ENCODE measurements at places on chromosomes 7 and 10.

DNA sequence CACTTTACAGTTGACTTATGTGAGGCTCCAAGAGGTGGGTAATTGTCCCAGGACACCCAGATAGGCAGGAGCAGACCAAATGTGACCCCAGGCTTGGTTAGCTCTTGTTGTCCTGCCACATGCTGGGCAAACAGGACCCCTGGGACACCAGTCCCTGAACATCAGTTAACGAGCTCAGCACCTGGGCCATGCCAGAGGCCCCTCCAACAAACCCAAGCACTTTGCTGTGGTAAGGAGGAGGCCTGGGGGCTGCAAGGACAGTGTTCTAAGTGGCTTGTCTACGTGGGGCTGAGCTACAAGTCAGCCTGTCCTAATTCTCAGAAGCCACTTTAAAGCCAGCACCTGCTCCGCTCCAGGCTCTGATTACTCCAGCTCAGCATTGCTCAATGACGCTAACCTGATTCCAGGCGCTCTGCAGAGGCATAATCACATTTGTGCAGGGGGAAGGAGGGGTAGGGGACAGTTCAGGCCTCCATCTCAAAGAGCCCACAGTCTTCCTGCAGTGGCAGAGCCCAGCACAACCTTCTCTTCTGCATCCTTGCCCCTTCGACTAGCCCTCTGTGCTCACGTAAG, 57.2 kb downstream of the DDC start:
- DNase-seq = no peak

DNA sequence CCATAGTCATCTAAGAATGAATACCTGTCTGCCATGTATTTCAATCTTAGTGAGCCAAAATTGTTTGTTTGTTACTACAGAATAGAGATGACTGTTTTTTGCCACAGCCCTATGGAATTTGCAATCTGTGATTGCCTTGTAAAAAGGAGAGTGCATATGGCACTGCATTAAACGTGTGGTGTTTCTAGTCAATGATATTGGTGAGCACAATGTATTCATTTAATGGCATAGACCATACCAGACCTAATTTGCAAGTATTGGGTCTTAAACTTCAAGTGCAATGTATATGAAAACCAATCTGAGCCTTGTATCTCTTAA, 11.3 kb downstream of the INSIG1 start:
- DNase-seq = no peak

GRCh38 chr10:73781548-73781878, 335 bp upstream of the CHCHD1 start:
- DNase-seq = no peak

GRCh38 chr10:87865241-87865881, 1.9 kb downstream of the PTEN start:
- no peak for DNase-seq

DNA sequence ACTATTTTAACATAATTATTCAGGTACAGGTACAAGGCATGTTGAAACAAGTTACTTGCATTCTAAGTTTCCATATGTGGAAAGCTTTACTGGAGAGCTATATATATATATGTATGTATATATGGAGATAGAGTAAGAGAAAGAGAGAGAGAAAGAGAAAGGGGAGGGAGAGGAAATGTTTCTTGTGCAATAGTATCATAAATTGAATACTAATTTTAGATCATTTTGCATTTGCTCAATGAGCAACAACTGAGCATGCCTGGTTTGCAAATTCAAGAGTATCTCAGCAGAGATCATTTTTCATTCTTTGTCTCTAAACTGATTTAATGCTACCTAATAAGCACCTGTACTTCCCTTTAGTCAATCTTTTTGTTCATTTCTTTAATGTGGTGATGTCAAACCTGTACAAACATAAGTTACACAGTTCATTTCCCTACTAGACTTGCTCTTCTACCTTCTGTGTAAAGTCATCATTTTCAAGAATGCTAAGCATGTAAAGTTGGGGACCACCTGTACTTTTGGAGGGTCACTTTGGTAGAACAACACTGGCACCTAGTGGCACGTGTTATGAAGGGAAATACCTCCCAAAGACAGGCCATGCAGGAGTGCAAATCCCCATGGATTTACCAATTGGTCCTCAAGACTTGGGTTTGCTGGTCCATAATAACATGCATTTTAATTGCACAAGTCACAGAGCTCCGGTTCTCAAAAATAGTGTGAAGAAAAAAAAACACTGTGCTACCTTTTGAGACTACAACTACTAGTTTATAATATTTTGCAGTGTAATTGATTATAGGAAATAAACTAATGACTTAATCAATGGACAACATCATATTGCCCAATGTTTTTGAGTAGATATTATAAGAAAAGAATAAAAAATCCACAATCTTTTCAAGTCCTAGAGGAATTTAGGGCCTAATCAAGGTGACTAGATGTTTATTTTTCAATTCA, 431.2 kb upstream of the IGFBP3 start:
- DNase-seq = peak; percentile 83

DNA sequence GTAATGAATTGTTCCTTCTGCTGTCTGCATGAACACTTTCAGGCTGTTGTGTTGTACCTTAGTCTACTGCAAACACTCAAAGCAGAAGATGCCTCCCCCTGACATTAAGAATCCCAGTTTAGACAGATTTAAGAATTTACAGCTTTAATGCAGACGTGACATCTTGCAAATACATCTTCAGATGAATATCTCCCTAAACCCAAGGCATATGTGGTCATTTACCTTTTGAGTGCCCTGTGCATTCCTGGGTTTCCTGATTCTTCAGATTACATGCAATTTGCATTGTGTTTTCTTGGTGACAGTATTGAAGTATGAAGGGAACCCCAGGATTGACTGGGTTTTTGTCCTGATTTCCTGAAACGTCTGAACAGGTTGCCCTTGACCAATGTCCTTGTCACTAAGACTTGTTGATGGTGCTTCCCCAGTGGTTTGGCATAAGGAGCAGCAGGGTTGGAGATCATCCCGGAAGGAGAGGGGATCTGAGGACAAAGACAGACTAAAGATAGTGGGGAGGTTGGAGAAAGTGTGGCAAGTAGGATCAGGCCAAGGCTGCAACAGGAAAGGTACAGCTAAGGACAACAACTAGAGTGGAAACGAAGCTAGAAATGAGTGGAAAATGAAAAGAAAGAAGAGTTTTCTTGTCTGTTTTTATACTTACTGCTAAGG, 123.8 kb upstream of the RHOBTB1 start:
- no peak for DNase-seq

GRCh38 chr7:117127585-117128168, 174.4 kb downstream of the ST7 start:
- no peak for DNase-seq

DNA sequence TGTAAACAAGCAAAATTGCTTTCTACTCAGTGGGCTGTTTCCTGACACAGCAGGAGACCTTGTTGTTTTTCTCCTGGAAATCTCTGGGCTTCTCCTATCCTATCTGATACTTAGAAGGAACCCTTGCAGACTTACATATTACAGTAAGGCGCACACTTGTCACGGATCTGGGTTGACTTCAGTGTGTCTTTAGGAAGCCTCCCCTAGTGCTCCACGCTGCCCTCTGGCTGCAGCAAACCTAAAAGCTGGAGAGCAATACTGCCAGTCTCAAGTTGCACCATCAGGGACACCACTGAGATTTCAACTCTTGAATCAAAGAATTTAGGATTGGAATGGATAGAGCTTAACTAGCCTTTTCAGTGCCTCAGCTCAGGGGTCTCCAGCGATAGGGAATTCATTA, 495.3 kb downstream of the LRMDA start:
- DNase-seq = no peak

- no peak for DNase-seq
Measured at GRCh38 chr7:139526578-139527544, 3.4 kb downstream of the CLEC2L start.

GRCh38 chr10:316390-316789, 181.1 kb downstream of the ZMYND11 start:
- no peak for DNase-seq

DNA sequence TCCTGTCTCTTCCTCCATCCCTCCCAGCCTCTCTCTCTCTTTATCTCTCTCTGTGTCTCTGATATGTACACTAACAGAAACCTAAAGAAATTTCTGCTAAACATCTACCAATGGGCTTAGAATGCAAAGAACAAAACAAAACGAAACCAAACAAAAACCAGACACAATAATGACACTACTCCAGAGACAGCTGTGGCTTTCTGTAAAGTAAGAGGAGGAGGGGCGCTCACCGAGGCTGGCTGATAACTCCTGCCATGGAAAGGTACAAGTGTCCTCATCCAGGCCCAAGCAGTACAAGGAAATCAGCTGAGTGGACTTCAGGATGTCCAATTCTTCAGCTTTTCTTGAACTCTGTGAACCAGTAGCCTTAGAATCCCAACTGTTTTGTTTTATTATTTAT, 70.4 kb upstream of the FZD8 start:
- no peak for DNase-seq

- DNase-seq = no peak
Measured at GRCh38 chr7:98282703-98283102, 1.2 kb downstream of the BRI3 start.

DNA sequence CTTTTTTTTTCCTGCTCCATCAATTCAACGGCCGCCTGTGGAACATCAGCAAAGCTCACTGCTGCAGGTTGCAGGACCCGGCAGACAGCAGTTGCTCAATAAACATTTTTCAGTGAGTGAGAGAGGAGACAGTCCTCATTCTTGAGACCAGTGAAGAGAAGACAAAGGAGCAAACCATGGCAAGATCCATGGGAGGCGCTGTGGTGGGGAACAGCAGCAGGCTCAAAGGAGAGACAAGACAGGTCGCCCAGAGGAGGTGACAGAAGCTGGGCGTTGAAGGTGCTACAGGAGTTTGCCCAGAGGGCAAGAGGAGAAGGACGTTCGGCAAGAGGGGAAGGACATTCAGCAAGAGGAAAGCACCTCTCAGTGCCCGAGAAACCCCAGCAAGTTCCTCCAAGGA, 74.5 kb upstream of the FGFR2 start:
- DNase-seq = no peak

DNA sequence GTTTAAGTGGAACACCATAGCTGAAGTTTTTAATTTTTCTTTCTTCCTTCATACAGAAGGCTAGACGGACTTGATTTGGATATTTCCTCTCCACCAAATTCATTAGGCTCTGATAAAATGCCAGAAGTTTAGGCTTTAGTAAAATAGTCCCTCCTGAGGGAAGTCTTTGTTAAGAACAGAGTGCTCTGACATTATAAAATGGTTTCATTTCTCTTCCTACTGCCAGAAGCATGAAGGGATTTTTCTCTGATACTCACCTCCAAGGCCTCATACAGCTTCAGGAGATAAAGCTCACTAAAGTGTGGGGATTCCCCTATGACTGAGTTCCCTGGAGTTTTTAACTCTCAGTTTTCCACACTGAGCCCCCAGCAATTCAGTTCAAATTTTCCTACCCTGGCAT, 1489.6 kb downstream of the REEP3 start:
- no peak for DNase-seq

DNA sequence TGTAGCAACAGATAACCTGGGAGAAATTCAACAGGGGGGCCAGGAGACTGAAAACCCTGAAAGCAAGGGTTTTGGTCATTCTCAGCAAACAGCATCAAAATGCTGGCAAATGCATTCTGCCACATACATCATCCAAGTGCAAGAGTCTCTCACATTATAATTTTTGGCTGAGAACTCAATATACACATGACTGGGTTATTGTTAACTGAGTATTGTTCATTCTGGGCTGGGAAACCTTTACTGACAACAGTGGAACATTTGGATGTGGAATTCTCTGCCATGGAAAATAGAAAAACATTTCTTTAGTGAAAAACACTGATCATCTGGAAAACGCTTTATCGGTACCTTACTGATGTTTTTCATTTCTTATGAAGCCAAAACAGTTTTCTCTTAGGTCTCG, 73.1 kb upstream of the MET start:
- no peak for DNase-seq

GRCh38 chr7:148695953-148696352, 2.8 kb upstream of the CUL1 start:
- DNase-seq = no peak

DNA sequence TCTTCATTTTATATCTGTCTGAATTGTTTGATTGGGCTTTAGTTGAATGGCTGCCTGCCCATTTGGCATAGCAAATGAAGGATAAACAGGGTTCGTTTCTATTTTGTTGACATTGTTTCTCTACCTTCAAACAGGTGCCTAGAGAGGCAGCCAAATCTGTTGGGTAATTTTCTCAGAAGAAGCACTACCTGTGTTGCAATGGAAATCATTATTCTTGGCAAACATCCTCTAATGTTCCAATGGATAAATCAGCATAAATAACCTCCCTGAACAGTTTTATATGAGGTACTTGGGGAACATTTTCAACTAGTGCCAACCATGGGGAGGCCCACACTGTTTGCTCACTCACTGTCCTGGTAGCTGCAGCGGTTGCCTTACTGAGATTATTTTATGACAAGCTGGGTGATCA, 64.4 kb upstream of the PLPP4 start:
- DNase-seq = no peak

DNA sequence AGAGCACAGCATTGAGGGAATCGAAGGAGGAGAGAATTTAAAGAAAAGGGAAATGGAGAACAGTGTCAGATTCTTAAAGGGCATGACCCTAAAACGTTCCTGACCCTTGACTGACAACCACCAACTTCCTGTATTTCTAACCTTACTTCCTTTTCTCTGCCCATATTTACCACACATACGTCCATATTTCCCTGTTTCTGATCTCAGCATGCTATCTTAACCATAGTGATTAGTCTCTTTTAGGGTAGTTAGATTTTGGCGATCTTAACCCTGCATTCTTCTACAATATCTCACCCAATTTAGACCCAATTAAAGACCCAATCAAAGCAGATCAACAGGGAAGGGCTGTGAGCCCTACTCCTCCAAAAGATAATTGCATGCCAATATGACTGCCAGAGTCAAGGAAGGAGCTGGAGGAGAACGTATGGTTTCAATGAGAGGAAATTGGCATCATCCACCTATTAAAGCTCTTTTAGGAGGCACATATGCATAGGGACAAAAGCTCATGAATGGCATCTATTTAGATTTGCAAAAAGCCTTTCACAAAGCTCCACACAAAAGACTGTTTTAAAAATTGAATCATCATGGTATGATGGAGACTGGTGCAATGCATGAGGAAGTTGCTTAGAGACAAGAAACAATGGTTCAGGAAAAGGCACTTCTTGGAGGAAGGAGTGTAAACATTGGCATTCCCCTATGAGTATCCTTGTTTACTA, 49.0 kb upstream of the ARHGAP12 start:
- no peak for DNase-seq

- peak; percentile 75 for DNase-seq
Measured at GRCh38 chr10:28922127-28922526, 244.8 kb downstream of the BAMBI start.

GRCh38 chr7:44153948-44154335, 12.8 kb upstream of the MYL7 start:
- DNase-seq = peak; percentile 30

- DNase-seq = no peak
Measured at GRCh38 chr10:13633689-13634088, 46.9 kb downstream of the PRPF18 start.
